ENCODE measurements at places on chromosomes 13 and 19. TPM values are rescaled to one million over a fixed set of nuclear protein-coding genes. Genes with fewer than 3 reads are reported as not detected.
A peak's percentile ranks its signal among the peaks of the same experiment; 100 is the strongest.

ZNF253 gene
- total RNA-seq = 32.4 TPM

DNA sequence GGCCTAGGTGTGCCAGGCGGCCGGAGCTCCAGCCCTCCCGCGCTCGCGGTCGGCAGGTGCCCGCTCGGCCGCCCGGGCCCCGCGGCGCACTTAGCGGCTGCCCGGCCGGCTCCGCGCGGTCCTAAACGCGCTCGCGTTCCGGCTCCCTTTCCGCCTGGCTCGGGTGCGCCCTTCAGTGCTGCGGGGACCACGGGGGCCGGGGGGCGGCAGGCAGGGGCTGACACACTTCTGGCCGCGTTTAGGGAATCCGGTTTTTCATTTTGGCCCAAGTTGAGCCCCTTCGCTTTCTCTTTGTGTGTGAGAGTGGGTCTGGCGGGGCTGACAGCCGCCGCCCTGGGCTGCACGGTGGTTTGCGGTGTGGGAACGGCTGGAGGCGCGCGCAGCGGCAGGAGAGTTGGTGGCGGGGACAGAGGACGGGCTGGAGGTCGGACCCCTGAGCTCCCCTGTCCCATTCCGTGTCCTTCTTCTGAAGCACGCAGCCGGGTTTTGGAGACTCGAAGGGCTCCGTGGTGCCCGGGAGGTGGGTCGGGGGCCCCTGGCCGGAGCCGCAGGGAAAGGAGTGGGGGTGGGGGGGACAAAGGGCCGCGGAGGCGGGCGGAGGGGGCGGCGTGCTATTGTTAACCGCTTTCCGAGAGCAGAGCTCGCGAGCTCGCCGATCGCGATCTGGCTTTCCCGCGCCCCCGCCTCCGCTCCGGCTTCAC, 3.1 kb downstream of the FGF9 start:
- peak; percentile 66 for DNase-seq

GRCh38 chr19:55042344-55042678, 4.2 kb upstream of the GP6 start:
- no peak for DNase-seq

GRCh38 chr13:45917019-45917418, 65.5 kb upstream of the SIAH3 start:
- no peak for DNase-seq

- DNase-seq = no peak
These were observed 12.6 kb upstream of the GNA15 start for GRCh38 chr19:3123088-3123721.

DNA sequence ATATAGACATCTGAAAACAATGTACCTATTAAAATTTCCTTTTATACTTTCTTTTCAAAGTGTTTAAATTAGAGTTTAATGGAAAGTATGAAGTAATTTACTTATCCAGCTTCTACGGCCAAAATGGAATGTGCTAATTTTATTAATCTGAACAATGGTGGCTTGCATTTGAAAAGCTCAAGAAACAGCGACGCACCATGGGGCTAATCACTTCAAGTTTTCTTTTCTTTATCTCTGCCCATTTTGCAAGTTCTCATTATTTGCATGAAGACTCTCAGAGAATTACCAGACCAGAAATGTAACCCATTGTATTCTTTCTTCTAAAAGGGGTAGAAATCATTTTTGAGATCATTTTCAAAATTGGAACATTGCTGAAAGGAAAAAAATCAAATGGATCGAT, 204.0 kb upstream of the STARD13 start:
- DNase-seq = no peak
